Heart right ventricle (tissue), 16 donors: ENCODE measurements at places on chromosomes 12 and 14. TPM values are rescaled to one million over a fixed set of nuclear protein-coding genes. Genes with fewer than 3 reads are reported as not detected.

Gene FAM222A
- total RNA-seq, result 5.4 TPM

- peak overlapping the region; percentile 94 for H3K27ac ChIP-seq
- no peak for DNase-seq
- peaks cover 32% of the 10 kb centered on the region for H3K36me3 ChIP-seq
- no peaks in the 10 kb centered on the region for H3K27me3 ChIP-seq
- H3K4me1 ChIP-seq, result peaks cover 52% of the 10 kb centered on the region
- H3K4me3 ChIP-seq, result peak overlapping the region; percentile 98
Observed at GRCh38 chr14:90398841-90399540, 2.2 kb downstream of the CALM1 start.

DNA sequence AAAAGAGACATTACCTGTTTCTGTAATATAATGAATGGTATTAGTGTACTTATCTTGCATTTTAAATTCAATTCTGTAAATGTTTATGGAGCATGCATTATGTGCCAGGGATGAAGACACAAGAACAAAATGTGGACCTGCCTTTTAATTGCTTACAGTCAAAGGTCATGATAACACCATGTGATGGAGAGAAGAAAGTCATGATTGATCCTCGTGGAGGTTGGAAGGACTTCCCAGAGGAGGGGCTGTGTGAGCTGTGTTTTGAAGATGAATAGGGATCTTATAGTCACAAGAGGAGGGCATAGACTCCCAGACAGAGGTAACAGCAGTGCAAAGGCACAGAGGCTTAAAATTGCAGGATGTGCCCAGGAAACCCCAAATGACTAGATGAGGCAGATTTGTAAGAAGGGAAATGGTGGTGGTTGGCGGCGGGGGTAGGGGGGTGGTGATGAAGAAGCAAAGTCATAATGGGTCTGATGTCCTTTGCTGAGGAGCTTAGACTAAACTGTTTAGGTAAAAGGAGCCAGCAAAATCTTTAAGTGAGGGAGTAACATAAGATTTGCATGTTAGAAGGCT, 151.5 kb downstream of the PRKCH start:
- no peaks in the 10 kb centered on the region for H3K27me3 ChIP-seq
- H3K4me1 ChIP-seq, result peaks cover 78% of the 10 kb centered on the region
- no peak for DNase-seq
- no peak overlapping the region for H3K4me3 ChIP-seq
- H3K36me3 ChIP-seq, result no peaks in the 10 kb centered on the region
- H3K27ac ChIP-seq, result no peak overlapping the region

Gene FAM90A1
- 0.44 TPM for total RNA-seq

Gene KRT73
- not detected for total RNA-seq

DNA sequence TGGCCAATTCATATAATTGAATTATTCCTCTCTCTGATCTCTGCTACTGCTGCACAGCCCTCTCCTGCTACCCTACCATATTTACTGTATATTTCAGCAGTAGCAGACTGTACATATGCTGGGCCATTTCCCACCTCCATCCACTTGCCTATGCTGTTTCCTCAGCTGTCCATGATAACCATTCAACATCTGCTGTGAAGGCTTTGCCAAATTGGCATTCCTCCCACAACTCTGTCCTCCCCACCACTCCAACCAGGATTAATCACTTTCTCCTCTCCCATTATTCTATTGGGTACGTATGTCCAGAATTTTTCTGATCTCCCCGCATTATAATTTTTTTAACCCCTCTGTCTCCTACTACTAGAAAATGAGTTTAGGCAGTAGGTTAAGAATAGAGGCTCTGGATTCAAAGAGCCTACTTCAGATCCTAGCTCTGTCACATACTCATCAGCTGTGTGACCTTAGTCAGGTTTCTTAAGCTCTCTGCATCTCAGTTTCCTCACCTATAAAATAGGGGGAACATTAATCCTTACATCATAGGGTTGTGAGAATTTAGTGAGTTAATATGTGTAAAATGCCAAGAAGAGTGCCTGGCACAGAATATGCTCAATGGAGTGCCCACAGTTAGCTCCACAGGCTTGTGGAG, 123.3 kb downstream of the KICS2 start:
- H3K27ac ChIP-seq, result no peak overlapping the region
- DNase-seq, result no peak
- no peaks in the 10 kb centered on the region for H3K4me1 ChIP-seq

Gene RPL10L
- not detected for total RNA-seq

Gene PLEKHG7
- not detected for total RNA-seq

- H3K27me3 ChIP-seq, result peaks cover 4% of the 10 kb centered on the region
- no peaks in the 10 kb centered on the region for H3K36me3 ChIP-seq
- H3K27ac ChIP-seq, result no peak overlapping the region
- no peak overlapping the region for H3K4me3 ChIP-seq
- no peak for DNase-seq
- H3K4me1 ChIP-seq, result peaks cover 7% of the 10 kb centered on the region
Observed at GRCh38 chr12:114272605-114273004, 133.3 kb downstream of the TBX5 start.
